ENCODE measurements at places on chromosomes 1 and 21. TPM values are rescaled to one million over a fixed set of nuclear protein-coding genes. Genes with fewer than 3 reads are reported as not detected.

The FBLIM1 gene
- 0.27 TPM for total RNA-seq

The GBP7 gene
- not detected for total RNA-seq

The OR10J1 gene
- total RNA-seq = under 0.01 TPM

The PRRX1 gene
- total RNA-seq = not detected

The PTGS2 gene
- total RNA-seq = 32.3 TPM

The TMPRSS3 gene
- total RNA-seq = not detected

The UTS2 gene
- total RNA-seq = not detected
